Muscle of leg (tissue), 16 donors: ENCODE measurements at places on chromosomes 4 and X.

- DNase-seq = peak; percentile 24
These were observed 567.7 kb downstream of the MAGEB5 start for GRCh38 chrX:26783512-26784225.

- DNase-seq = peak; percentile 3
These were observed 132.6 kb downstream of the FHIP1A start for GRCh38 chr4:151541389-151542071.

DNA sequence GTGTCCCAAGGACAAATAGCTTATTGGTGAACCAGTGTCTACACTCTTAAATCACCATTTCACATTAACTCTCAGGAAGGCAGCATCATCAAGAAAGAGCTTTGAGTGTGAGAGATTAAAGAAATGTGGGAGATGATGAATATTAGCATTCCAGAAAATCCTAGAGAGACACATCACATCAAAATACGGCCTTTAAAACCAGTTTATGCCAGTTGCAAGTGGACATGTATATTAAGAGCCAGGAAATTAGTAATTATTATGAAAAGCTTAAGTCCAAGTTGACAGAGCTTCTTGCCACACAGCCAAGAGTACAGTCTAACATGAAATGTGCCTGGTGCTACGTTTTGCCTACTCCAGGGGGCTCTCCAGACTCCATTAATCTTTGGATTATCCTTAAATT, 503.0 kb upstream of the BOD1L1 start:
- no peak for DNase-seq

- DNase-seq = no peak
These were observed 176.0 kb upstream of the NWD2 start for GRCh38 chr4:37068580-37068979.

DNA sequence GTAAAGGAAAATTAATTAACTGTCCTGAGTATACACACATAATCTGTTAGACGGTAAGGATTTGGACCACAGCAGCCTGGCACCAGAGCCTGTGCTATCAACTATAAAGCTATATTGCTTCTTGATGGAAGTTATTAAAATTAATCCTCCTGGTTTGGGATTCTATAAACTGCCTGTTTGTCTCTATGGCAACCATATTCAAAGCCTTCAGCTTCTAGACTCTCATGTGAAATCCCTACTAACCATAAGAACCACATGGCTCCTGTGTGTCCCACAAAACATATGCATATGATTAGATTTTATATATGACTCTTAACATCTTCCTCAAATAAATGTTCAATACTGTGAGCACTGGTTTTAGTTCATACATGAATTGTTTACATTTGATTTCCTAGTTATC, 380.8 kb downstream of the ANKRD50 start:
- no peak for DNase-seq

GRCh38 chr4:78704317-78704716, 71.8 kb upstream of the BMP2K start:
- no peak for DNase-seq

DNA sequence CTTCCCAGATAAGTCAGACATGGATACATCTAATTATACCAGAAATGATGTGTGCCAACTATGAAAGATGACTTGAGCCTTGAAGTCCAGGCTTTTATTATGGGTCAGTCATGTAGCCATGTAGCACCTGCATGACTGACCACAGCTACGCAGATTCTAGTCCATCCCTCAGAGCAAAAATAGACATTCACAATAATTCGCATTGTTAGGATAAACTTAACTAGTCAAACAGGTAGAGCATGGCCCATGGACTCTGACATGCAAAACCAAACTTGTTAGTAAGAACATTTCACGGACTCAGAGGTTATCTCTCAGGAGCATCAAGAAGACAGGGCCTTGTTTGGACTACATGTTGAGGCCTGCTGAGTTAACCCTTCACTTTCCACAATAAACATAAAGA, 132.6 kb downstream of the PWWP3B start:
- DNase-seq = no peak

DNA sequence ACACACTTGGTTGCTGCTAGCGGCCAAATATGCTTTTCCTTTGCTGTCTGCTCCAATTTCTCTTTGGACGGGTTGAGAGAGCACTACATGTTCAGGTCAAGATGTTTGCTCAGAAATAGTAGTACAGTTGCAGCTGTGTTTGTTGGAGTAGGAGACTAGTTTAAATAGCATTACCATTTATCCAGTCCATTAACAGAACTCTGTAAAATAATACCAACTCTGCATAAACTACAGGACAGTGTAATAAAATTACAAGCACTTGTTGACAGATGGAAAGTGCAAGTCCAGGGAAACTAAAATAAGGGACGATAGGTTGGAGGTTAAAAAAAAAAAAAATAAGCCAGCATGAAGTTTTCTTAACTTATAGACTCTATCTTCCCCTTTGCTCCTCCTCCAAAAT, 20.2 kb downstream of the SLIT2 start:
- DNase-seq = peak; percentile 76
